ENCODE measurements at places on chromosomes 2 and 18. TPM values are rescaled to one million over a fixed set of nuclear protein-coding genes. Genes with fewer than 3 reads are reported as not detected.

DNA sequence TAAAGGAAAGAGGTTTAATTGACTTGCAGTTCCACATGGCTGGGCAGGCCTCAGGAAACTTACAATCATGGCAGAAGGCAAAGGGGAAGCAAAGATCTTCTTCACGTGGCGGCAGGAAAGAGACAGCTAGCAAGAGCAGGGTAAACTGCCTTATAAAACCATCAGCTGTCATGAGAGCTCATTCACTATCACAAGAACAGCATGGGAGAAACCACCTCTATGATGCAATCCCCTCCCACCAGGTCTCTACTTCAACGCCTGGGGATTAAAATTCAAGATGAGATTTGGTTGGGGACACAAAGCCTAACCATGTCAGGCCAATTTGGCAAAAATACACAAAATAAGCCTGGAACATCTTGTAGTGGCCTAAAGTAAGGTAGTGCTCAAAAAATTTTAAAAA lies 152.6 kb downstream of the COL6A3 start:
- DNase-seq: no peak

DNA sequence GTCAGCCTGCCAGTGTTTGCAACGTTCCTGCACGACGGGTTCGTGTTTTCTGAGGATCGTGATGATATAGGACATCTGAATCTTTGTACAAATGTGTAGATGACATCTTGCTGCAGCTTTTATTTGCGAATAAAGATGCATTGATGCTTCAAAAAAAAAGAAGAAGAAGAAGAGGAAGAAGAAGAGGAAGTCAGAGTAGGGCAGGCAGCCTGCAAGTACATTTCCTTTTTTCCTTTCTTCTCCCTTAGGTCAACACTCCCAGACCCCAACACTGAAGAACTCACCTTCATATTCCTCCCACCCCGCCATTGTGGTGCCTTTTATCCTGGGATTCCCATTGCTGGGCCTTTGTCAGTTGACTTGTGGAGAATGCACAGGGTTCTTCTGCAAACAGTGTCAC lies 91.5 kb downstream of the FHOD3 start:
- no peak for DNase-seq

- DNase-seq: no peak
Measured at GRCh38 chr2:12060886-12061285, 314.5 kb downstream of the LPIN1 start.

GRCh38 chr18:7940971-7941370 lies 373.9 kb downstream of the PTPRM start:
- DNase-seq: no peak

- DNase-seq: no peak
Measured at GRCh38 chr18:79942786-79943607, 8.5 kb downstream of the SLC66A2 start.

Gene NDC80
- 3.4 TPM for polyA plus RNA-seq

Gene SERPINB10
- 0.96 TPM for polyA plus RNA-seq

Measured in lung (tissue), 17 donors.